Skeletal muscle cell (primary cell): ENCODE measurements at places on chromosomes 5 and 9.
A peak's percentile ranks its signal among the peaks of the same experiment; 100 is the strongest.

GRCh38 chr9:15262581-15262980 is 44.4 kb downstream of the TTC39B start:
- DNase-seq = no peak

- no peak for DNase-seq
Measured at GRCh38 chr5:146339715-146340259, 1.1 kb downstream of the POU4F3 start.

DNA sequence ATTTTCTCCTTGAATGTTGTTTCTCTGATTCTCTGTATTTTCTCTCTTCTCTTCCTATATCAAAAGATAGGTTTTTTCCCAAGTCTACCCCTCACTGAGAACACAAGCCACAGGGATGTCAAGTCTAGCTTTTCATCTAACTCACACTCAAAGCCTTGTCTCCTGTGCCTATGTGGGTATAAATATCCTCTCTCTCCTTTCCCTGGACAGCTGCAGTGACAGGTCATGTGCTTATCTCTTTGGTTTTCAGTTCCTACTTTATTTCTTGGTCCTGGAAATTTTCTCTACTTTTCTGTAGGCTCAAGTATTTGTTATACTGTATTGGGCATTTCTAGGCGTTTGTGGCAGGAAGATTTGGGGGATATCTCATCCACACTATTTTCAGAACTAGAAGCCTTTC is 182.4 kb upstream of the MVB12B start:
- no peak for DNase-seq

GRCh38 chr5:139749242-139749641 is 46.4 kb upstream of the PSD2 start:
- DNase-seq = no peak

GRCh38 chr9:36457836-36458429 is 57.9 kb upstream of the RNF38 start:
- no peak for DNase-seq

DNA sequence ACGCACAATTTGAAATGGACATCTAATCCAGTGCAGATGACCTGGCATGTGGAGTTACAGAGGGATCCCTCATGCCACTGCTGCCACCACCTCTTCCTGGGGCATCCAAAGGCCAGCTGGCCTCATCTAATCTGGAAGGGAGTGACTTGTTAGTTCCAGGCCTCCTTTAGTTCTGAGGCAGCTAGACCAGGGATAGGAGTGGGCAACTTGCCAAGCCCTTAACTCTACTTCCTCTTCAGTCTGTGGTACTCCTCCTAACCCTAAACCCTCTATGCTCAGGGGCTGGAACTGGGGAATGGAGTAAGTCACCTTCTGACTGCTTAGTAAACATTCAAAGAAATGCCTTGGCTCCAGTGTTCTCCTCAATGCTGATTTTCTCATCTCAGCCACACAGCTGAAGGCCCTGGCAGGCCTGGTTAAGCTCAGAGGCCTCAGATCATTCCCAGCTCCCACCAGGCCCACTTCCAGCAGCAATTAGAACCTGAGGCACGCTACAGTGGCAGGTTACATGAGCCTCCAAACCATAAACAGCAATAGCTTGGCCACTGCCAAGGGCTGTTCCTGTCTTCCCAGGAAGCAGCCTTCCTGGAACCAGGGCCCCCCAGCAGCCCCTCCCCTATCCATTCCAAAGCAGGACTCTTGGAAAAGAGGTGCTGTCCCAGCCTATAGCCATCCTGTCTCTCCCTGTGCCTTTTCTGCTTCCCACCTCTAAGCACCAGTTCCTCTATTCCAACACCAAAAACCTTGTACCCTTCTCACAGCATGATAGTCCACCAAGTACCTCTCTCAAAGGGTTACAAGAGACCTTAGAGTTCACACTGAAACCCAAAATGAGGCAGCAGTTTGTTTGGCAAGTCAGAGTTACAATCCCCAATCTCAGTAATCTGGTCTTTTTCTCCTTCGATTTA is 2.0 kb downstream of the EIF4EBP3 start:
- no peak for DNase-seq

GRCh38 chr5:132074091-132074771 is 642 bp downstream of the CSF2 start:
- no peak for DNase-seq

DNA sequence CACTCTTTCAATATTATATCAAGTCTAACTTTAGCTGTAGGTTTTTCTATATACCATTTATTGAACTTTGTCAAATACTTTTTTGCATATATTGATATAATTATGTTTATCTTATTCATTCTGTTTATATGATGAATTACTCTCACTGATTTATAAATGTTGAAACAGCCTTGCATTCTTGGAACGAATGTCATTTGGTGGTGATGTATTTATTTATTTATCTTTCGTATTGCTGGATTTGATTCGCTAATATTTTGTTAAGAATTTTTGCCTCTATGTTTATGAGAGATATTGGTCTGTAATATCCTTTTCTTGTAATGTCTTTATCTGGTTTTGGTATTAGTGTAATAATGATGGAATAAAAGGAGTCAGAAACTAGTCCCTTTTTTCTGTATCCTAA is 563.9 kb downstream of the ANXA1 start:
- DNase-seq = no peak

DNA sequence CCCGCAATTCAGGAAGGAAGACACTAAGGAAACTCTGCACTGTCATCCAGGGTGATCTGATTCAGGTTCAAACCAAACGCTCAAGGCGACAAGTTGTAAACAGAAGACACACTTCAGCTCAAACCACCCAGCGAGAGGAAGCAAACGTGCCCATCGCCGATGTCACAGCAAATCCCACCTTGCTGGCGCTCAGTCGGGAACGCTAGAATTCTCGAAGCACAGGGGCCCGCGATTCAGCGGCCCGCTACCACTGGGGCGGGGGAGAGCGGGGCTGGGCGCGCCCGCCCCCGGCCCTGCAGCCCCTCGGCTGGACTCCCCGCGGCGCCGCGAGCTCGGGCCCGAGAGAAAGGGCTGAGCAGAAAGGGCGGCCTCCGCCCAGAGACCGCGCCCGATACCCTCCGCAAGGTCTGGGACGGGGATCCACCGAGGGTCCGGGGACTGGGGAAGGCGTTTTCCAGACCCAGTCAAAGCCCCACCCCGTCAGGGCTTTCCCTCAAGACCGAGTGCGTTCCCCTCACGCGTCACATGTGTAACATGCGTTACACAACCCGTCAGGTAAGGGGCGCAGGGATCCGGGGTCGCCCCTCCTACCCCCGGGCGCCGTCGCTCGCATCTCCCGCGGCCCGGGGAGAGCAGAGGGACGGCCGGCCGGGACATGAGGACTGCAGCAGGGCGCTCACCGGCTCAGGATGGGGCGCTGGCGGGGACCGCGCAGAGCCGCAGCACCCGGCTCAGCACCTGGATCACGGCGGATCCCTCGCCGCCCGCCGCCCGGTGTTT is 469 bp downstream of the AGTPBP1 start:
- no peak for DNase-seq

GRCh38 chr9:22446589-22446949 is at the start of gene DMRTA1:
TSS of gene DMRTA1 (plus strand) at chr9:22446824. CDS start at chr9:22447066, 242 bp downstream.
- peak; percentile 41 for DNase-seq

DNA sequence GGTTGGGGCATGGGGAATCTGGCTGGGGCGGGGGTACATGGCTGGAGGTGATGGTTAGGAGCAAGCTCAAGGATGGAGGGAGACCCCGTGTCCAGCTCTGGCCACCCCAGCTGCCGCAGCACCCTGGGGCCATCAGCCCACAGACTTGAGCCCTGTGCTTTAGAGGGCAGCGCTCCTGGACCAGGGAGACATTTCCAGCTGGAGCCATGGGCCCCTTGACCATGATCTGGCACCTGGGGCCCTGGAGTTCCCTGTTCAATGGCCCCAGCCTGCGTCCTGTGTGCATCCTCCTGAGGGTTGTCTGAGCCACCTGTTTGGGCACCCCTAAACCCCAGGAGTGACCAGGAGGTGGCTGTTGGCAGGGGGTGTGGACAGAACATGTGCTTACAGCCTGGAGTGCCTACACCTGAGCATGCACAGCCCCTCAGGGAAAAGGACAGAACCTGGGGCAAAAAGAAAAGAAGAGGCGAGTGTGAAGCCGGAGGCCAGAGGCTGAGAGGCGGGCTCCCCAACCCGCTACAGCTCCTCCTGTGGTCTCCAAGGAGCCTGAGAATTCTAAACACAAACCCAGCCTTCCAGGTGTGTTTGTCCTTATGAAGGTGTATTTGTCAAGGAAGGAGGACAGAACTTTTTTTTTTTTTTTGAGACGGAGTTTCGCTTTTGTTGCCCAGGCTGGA is 126.7 kb downstream of the C9orf50 start:
- no peak for DNase-seq

DNA sequence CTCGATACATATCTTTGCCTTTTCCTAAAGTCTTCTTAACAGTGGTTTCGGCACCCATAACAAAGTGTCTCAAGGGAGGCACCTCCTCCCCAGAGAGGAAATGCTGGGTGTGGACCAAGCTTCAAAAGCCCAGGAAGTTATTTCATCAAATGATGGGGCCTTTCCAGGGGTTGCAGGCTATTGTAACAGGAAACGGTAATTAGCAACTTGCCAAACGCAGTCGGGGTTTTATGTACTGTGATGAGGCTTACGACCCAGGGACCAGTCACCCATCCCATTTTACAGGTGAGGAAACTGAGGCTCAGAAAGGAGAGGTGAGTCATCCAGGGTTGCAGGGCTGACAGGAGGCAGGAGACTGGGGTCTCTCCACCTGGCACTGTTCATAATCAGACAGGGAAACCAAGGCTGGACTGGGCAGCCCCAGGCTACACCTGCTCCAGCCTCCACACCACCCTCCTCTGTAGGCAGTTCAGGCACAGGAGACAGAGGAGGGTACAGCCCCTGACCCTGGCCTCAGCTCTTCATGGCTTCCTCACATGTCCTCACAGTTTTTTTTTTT is 30.0 kb upstream of the SUSD3 start:
- no peak for DNase-seq

DNA sequence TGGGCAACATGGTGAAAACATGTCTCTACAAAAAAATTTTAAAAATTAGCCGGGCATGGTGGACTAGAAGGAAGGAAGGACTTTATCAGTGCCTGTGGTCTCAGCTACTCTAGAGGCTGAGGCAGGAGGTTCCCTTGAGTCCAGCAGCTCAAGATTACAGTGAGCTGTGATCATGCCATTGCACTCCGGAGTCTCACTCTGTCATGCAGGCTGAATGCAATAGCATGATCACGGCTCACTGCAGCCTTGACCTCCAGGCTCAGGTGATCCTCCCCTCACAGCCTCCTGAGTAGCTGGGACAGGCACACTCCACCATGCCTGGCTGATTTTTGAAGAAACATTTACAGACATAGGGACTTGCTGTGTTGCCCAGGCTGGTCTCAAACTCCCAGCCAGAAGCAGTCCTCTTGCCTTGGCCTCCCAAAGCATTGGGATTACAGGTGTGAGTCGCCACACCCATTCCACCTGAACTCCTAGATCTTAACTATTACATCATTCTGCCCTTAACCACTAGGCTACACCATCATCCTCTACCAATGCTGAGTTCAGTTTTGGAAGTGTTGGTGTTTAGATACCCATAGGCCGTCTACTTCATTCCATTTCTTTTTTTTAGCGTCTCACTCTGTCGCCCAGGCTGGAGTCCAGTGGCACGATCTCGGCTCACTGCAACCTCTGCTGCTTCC is 2.0 kb upstream of the URM1 start:
- DNase-seq = no peak

DNA sequence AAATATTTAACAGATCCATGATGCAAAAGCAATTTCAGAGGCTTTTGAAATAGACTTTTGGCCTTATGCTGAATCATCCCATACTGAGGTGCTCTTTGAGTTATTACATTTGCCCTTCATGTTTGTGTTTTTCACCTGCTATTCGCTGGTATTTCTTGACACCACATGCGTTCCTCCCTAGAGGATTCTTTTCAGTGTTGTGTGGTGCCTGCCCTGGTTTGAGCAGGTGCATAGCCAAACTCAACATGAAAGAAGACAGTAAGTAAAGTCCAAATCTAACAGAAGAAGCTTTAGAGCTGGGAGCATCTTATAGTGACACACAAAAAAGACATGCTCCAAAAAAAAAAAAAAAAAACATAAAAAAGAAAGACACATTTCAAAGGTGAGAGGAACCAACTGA is 796.3 kb downstream of the SEMA5A start:
- DNase-seq = no peak

DNA sequence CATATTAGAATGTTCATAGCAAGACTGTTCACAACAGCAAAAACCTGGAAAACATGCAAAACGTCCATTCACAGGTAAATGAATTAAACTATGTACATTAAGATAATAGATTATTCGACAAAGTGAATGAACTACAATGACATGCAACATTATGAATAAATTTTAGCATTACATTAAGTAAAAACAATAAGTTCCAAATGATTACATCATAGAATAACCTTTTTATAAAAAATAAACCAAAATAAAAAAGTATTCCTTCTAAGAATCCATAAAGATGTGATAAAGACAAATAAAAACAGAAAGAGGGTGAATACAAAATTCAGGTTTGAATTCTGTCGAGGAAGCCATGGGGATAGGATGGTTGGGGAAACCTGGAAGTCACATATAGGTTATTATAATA is 57.3 kb downstream of the STRBP start:
- DNase-seq = no peak

GRCh38 chr5:3114467-3114866 is 363.0 kb upstream of the IRX2 start:
- DNase-seq = no peak

DNA sequence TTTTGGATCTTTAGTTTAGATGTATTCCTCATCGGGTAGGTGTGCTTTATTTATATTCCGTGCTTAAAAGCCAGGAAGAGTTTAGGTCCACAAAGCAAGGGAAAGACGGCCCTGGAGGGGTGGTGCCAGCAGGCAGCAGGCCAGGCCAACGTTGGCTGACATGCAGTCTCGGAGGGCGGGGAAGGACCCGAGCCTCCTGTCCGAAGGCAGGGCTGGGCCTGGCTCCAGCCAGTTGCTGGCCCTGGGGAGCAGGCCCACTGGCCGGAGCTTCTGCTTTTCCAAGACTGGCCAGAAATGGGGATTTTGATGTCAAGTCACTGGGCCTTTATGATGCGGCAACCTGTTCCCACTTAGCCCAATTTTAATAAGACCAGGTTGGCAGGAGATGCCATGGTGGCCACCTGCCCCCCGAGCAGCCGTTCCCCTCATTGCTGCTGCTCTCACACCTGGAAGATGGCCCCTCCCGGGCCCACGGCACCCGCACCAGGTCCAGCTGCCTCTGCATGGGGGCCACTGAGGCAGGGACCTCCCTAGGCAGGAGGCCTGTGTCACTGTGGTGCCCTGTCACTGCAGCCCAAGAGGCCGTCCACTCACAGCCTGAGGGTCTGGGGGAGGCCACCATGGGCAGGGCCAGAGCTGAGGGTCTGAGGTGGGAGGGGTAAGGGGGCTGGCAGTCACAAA is 23.2 kb downstream of the LPCAT1 start:
- no peak for DNase-seq

- DNase-seq = no peak
Measured at GRCh38 chr5:169590602-169591001, 7.0 kb downstream of the SPDL1 start.
